Activated CD4-positive, alpha-beta T cell treated with anti-CD3 and anti-CD28 coated beads for 36 hours (primary cell): ENCODE measurements at places on chromosomes 6 and 20. TPM values are rescaled to one million over a fixed set of nuclear protein-coding genes. Genes with fewer than 3 reads are reported as not detected.

- no peaks in the 10 kb centered on the region for H3K4me1 ChIP-seq
- no peaks in the 10 kb centered on the region for H3K27me3 ChIP-seq
- no peak for DNase-seq
Measured at GRCh38 chr6:94389218-94389617, 969.9 kb upstream of the EPHA7 start.

DNA sequence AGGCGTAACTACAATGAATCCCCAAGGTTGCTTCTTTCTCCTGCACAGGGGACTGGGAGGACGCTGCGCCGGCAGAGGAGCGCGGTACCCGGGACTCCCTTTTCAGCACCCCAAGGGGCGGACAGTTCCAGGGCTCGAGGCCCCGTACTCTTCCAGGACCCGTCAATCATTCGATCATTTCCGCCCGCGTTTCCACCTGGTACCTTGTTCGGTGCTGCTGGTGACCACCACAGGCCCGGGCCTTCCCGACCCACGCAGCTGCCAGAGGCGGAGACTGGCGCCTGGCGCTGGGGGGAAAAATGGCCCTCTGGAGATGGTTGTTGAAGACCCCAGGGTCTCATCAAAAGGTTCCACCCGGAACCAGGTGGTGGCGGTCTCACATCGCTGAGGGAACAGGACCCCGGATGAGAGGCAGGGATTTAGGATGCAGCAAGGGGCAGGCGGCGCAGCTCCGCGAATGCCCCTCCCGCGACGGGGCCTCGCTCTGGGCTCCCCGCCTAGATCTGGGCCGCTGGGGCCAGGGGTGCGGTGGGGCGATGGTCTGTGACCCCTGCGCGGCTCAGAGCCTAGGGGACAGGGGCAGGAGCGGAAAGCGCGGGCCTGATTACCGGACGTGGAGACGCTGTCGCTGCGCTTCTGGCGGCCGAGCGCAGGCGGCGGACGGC, 744 bp downstream of the VSX1 start:
- H3K4me3 ChIP-seq: no peak overlapping the region
- peak; percentile 70 for DNase-seq
- H3K4me1 ChIP-seq: peaks cover 31% of the 10 kb centered on the region
- H3K36me3 ChIP-seq: peaks cover 2% of the 10 kb centered on the region

GRCh38 chr20:55375920-55376319, 629.4 kb downstream of the CBLN4 start:
- no peaks in the 10 kb centered on the region for H3K4me1 ChIP-seq
- no peak for DNase-seq
- no peaks in the 10 kb centered on the region for H3K27me3 ChIP-seq
- H3K4me3 ChIP-seq: no peak overlapping the region
- H3K36me3 ChIP-seq: no peaks in the 10 kb centered on the region

DNA sequence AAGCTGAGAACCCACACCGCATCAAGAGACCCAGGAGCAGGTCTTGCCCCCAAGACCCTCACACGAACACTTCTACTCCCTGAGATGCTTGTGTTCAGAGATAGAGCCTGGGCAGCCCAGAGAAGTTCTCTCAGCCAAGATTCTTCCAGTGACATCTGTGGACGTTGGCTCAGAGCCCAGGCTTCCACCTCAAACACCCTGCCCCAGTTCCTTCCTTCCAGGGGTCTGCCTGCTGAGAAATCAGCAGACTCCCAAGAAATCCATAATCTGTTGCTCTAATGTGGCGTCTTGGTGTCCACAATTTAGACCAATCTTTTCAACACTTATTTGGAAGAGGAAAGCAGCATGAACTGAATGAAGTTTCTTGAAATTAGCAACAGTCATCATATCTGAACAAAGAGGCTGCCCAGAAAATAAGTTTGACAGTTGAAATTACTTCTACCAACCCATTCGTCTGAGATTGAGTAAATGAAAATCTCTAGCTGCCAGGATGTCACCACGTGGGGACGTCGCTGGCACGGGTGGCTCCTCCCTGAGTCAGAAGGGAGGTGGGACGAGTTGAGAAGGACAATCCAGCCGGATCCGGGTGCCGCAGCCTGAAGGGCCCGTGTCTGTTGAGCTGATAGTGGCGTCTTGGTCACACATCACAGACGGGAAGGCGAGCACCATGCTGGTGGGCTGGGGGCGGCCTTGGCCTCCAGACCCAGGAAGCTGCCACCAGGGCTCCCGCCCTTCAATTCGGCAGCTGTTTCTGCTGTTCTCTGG, 400.9 kb downstream of the TAF4 start:
- H3K4me3 ChIP-seq: no peak overlapping the region
- DNase-seq: no peak
- H3K27ac ChIP-seq: no peak overlapping the region
- no peaks in the 10 kb centered on the region for H3K4me1 ChIP-seq
- no peaks in the 10 kb centered on the region for H3K36me3 ChIP-seq

Gene KCNK16
- total RNA-seq: not detected

DNA sequence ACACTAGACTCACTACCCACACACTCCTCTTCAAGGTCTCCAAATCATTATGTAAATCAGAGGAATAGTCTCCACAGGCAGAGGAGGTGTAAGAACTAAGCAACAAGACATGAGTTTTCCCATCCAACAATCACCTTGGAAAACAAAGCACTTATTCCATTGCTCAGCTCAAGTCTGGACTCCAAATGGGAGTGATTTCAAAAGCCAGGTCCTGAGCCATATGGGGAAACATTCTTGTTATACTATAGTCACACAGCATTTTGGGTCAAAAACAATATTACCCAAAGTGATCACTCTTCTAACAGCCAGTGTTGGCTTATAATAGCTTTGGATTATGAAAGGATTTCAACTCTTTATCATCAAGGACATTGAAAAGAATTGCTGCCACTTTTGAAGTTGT, 3.6 kb upstream of the PRPH2 start:
- H3K36me3 ChIP-seq: no peaks in the 10 kb centered on the region
- no peak for DNase-seq
- H3K27me3 ChIP-seq: no peaks in the 10 kb centered on the region
- peaks cover 19% of the 10 kb centered on the region for H3K4me1 ChIP-seq

- H3K36me3 ChIP-seq: no peaks in the 10 kb centered on the region
- no peaks in the 10 kb centered on the region for H3K4me1 ChIP-seq
- no peaks in the 10 kb centered on the region for H3K27me3 ChIP-seq
- DNase-seq: no peak
- H3K4me3 ChIP-seq: no peak overlapping the region
Measured at GRCh38 chr6:132007474-132008190, 56.5 kb upstream of the CCN2 start.

DNA sequence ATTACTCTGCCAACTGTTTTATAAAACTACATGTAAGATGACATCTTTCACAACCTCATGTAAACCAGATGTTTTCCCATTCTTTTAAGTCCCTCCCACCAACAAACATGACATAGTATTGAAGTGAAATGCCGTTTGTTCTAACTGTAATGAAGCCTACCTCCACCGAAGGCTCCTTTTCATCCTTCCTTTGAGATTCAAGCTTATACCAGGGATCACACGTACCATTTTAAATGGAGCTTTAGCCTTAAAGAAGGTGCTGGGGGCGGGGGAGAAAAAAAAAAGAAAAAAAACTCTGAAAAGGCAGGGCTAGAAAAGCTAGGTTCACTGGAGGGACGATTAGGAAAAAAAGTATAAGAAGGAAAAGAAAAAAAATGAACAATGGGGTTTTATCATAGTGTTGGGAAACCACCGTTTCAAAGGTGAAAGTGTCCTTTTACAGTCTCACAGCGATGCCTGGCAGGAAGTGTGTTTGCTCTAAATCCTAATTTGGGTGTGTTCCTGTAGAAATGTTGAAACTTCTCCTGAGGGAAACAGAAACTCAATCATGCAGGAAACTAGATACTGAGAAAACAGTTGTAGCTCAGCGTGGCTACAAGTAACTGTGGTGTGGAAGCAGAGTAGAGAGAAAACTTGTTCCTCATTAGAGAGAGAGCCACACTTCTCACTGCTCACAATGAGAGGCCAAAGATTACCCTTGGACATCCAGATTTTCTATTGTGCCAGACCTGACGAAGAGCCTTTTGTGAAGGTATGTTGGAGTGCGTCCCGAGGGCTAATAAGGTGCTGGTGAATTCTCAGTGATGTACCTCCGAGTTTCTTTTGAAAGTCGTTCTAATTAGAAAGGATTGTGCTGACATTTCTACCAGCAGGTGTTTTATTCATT, 37.6 kb upstream of the HINT3 start:
- H3K27ac ChIP-seq: peak overlapping the region; percentile 98
- DNase-seq: peak; percentile 68
- peaks cover 69% of the 10 kb centered on the region for H3K36me3 ChIP-seq

Gene LZTS3
- 0.87 TPM for total RNA-seq

DNA sequence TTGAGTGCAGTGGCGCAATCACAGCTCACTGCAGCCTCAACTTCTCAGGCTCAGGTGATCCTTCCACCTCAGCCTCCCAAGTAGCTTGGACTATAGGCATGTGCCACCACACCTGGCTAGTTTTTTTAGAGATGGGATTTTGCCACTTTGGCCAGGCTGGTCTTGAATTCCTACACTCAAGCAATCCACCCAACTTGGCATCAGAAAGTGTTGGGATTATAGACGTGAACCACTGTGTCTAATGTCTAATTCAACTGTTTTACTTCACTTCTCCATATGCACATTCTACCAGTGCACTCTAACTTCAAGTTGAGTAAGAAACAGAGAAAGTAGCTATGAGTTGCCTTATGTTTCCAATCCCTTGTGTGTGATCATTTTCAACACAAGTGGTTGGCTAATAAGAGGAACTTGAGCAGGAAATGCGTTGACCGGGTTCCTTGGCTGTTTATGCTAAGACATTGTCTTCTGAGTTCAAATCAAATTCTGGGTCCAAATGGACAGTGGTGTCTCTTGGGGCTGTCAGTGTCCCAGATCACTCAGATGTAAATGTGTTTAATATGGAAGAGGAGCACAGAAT, 23.9 kb downstream of the ZNF337 start:
- H3K27me3 ChIP-seq: no peaks in the 10 kb centered on the region
- peak overlapping the region; percentile 2 for H3K27ac ChIP-seq
- H3K4me1 ChIP-seq: peaks cover 10% of the 10 kb centered on the region
- H3K4me3 ChIP-seq: no peak overlapping the region
- H3K36me3 ChIP-seq: peaks cover 48% of the 10 kb centered on the region

GRCh38 chr6:169813969-169814368, 62.5 kb downstream of the ERMARD start:
- no peak overlapping the region for H3K4me3 ChIP-seq
- no peak for DNase-seq
- H3K4me1 ChIP-seq: no peaks in the 10 kb centered on the region
- peaks cover 12% of the 10 kb centered on the region for H3K27me3 ChIP-seq
- no peak overlapping the region for H3K27ac ChIP-seq

DNA sequence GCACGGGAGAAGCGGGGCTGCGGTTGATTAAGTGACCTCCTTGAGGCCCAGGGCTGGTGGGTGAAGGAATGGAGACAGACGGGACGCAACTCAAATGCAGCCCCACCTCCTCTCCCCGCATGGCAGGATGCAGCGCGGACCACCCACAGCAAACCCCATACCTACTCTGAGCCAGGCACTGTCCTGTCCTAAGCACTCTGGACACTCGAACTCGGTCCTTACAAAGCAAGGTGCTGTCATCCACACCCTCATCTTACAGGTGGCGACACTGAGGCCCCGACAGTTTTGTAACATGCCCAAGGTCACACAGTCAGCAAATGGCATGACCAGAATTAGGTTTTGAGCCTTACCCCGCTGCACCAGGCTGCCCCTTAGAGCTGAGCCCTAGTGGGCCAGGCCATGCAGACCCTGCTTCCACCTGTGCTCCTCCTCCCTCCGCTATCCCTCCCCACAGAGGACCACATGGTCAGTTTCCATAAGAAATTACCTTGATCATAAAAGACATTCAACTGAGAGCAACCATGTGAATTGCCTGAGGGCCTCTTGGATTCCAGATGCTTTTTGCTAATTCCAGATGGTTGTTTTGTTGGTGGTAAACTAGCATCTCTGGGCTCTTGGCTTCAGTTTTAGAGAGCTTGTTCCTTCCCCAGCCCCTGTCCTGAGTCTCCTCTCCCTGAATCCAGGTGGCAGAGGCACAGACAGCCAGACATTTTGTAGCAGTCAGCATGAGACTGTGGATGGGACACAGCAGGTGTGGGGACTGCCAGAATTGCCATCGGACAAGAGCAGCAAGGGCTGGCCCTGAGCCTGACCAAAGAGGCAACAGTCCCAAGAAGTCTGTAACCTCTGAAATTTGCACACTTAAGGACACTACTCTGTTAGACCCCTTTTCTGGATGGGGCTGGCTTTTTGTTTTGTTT, 171.9 kb upstream of the PMEPA1 start:
- H3K4me1 ChIP-seq: no peaks in the 10 kb centered on the region
- no peak overlapping the region for H3K4me3 ChIP-seq
- no peaks in the 10 kb centered on the region for H3K36me3 ChIP-seq
- DNase-seq: no peak
- H3K27ac ChIP-seq: no peak overlapping the region

- H3K4me1 ChIP-seq: peaks cover 52% of the 10 kb centered on the region
- peak within 1 kb of the TSS; percentile 38 for H3K27ac ChIP-seq
- peak; percentile 23 for DNase-seq
- peak within 1 kb of the TSS; percentile 52 for H3K4me3 ChIP-seq
Measured at GRCh38 chr6:45327956-45328522, at the start of gene RUNX2. RUNX2 (plus strand) TSS chr6:45328330; CDS start chr6:45328727, 397 bp downstream.

Gene MYCT1
- not detected for total RNA-seq

- no peaks in the 10 kb centered on the region for H3K27me3 ChIP-seq
- DNase-seq: no peak
- no peak overlapping the region for H3K27ac ChIP-seq
- H3K36me3 ChIP-seq: no peaks in the 10 kb centered on the region
- no peak overlapping the region for H3K4me3 ChIP-seq
Measured at GRCh38 chr20:10864076-10864672, 190.4 kb upstream of the JAG1 start.

Gene MYB
- total RNA-seq: 35.9 TPM

Gene LTB
- 73.3 TPM for total RNA-seq

Gene VSX1
- total RNA-seq: not detected

- DNase-seq: no peak
- peaks cover 58% of the 10 kb centered on the region for H3K36me3 ChIP-seq
- H3K27me3 ChIP-seq: no peaks in the 10 kb centered on the region
- no peak overlapping the region for H3K27ac ChIP-seq
- no peak overlapping the region for H3K4me3 ChIP-seq
Measured at GRCh38 chr6:151018911-151019782, 153.6 kb downstream of the MTHFD1L start.

Gene GRM1
- not detected for total RNA-seq

GRCh38 chr20:396619-397431, 11.3 kb upstream of the RBCK1 start:
- DNase-seq: no peak
- peaks cover 7% of the 10 kb centered on the region for H3K4me1 ChIP-seq
- no peaks in the 10 kb centered on the region for H3K27me3 ChIP-seq
- no peak overlapping the region for H3K4me3 ChIP-seq
- no peak overlapping the region for H3K27ac ChIP-seq
- H3K36me3 ChIP-seq: peaks cover 38% of the 10 kb centered on the region

GRCh38 chr6:27303613-27304272, 8.3 kb downstream of the POM121L2 start:
- no peak overlapping the region for H3K27ac ChIP-seq
- no peak overlapping the region for H3K4me3 ChIP-seq
- peaks cover 3% of the 10 kb centered on the region for H3K36me3 ChIP-seq
- no peaks in the 10 kb centered on the region for H3K4me1 ChIP-seq

GRCh38 chr6:148035806-148036390, 306.7 kb upstream of the SASH1 start:
- DNase-seq: no peak
- no peaks in the 10 kb centered on the region for H3K4me1 ChIP-seq
- H3K36me3 ChIP-seq: no peaks in the 10 kb centered on the region
- no peak overlapping the region for H3K27ac ChIP-seq
- no peak overlapping the region for H3K4me3 ChIP-seq

- H3K4me1 ChIP-seq: no peaks in the 10 kb centered on the region
- no peak overlapping the region for H3K27ac ChIP-seq
- H3K4me3 ChIP-seq: no peak overlapping the region
- no peaks in the 10 kb centered on the region for H3K36me3 ChIP-seq
- H3K27me3 ChIP-seq: no peaks in the 10 kb centered on the region
- DNase-seq: no peak
Measured at GRCh38 chr6:65461121-65461520, 245.9 kb downstream of the EYS start.
